NCI-H446 treated with DMSO at 0.1 percent for 48 hours (cell line): ENCODE measurements at places on chromosomes 16 and 17.

- no peak for DNase-seq
These were observed 471.1 kb downstream of the WWOX start for GRCh38 chr16:78570399-78571141.

DNA sequence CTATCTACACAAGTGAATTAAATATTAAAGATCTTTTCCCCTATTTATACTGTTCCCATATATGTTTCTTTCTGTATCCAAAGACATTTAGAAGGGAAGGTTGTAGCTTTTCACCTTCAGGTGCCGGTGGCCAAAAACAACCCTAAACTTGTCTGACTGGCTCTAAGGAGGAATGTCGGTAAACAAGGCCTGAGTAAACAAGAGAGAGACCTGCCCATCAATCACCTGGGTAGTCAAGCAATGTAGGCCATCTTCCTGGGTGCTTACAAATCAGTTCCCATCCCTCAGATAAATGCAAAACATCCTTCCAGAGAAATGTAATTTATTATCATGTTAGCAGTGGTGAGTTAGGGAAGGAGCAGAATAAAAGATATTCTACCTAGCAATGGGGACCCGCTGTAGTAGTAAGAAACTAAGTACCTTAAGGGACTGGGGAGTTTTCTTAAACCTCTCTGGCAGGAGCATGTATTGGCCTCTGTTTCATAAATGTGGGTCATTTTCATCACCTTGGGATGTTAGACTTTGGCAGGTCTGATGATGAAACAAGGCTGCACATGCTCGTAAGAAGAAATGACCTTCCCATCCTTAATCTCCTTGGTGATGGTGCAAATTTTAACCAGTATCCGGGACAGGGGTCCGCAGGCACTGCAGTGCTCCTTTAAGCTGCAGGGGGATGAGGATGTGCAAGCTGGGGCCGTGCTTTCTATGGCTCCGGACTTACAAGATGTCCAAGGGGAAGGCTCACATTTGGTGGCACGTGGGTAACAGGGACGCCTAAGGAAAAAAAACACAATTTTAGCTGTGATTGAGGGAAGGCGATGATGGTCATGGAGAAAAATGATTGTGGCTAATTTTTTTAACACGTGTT is 8.4 kb downstream of the KRT39 start:
- DNase-seq, result no peak

- no peak for DNase-seq
These were observed 18.6 kb downstream of the SETD6 start for GRCh38 chr16:58533751-58534470.

GRCh38 chr16:53732296-53732929 is 28.5 kb downstream of the FTO start:
- no peak for DNase-seq

DNA sequence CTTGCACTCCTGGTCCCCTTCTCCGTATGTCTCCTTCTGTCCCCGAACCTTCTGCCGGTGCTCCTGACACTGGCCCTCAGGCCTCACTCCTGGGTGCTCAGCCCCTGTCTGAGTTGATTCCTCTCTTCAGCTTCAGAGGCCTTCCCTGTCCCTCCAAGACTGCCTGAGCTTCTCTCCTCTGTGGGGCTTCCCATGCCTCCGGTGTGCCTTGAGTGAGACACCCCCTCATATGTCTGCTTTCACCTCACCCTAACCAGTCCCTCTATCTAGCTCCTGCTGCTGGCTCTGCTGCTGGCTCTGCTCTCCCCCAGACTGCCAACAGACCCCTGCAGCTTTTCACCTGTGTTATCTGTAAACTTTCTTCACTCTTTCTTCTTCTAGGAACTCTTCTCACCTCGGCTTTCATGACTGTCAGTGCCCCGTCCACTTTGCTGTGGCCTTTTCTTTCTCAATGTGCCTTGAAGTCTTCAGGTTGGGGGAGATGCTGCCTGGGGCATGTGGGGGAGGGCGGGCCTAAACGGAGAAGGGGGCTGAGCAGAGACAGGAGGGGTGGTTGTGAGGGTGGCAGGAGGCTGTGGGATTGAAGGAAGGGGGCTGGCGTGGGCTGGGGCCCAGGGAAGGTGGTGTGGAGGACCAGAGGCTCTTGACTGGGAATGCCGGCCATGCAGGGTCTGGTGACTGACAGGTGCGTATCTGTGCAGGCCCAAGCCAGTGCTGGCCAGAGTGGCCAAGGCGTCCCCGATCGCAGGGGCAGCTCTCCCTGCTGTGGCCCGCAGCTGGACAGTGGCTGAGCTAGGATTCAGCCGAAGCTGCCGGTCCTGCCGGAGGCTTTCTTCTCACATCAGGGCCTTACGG is 81.3 kb downstream of the METRNL start:
- no peak for DNase-seq

DNA sequence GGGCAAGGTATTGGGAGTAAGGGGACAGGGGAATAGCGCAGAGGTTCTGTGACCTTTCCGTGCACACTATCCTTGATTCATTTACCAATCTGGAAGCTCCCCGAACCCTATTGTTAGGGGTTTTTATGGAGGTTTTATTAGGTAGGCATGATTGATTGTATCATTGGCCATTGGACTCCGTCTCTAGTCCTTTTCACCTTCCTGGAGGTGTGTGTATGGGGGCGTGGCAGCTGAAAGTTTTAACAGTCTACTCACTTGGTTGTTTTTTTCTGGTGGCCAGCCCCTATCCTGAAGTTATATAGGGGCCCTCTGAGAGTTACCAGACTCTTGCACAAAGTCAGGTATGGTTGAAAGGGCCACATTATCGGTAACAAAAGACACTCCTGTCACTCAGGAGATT is 23.0 kb downstream of the MAP2K4 start:
- DNase-seq, result no peak

- DNase-seq, result no peak
These were observed 13.1 kb upstream of the ABCC3 start for GRCh38 chr17:50621574-50622031.
